ENCODE measurements at places on chromosomes 2 and 18.

DNA sequence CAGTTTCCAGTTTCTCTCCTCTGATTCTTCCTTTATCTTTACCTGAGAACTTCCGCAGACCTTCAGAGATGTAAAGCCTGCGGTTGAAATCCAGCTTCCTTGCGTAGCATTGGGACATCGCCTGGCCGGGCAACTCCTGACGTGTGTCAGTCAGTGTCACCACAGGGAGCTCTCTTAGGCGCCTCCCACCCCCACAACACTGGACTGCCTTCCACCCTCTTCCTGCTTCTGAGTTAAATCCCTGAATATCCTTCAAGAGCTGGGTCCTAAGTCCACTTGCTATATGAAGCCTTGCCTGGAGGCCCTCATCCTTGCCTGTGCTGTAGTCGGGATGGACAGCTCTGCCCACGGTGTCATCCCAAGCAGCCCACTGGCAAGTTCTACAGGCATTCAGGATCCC is 179.4 kb downstream of the SEPTIN10 start:
- no peak for DNase-seq

DNA sequence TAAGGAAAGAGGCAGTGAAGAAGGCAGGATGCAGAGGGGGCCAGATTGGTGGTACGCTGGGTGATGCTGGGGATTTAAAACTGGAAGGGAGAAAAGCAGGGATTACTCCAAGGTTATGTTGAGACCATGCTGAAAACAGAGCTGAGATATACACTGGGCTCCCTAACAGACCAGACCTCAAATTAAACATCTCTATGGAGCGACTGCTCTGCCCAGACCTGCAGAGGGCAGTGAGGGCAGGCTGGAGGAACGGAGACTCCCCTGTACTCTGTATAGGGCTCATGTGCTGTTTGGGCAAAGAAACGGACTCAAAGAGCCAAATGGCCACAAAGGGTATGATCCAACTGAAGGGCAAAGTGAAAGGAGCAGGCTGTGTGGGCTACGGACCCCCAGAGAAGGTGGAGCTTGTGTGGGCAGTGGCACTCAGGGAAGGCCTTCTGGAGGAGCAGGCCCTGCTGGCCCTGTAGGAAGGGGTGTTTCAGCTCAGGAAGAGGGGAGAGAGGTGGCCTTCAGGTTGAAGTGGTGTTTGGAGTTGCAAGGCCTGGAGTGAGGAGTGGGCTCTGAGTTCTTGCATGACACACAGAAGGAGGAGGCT is 4.8 kb upstream of the CELF4 start:
- no peak for DNase-seq

- DNase-seq: no peak
Observed at GRCh38 chr2:210445116-210445707, 31.3 kb downstream of the LANCL1 start.

DNA sequence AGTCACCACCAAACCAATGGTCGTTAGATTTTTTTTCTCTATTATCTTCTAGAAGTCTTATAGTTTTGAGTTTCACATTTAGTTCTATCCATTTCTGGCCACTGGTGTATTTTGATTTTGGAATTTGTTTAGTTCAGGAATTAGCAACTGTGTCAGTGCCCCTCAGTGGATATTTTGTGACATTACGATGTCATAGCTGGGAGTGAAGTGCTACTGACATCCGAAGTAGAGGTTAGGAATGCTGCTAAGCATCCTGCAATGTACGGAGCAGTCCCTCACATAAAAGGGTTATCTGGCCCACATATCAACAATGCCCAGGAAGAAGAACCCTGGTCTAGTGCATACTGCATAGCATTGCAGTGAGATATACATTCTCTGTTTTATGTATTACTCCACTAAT is 157.4 kb upstream of the RGPD4 start:
- no peak for DNase-seq

GRCh38 chr2:43075811-43076585 is 150.4 kb downstream of the ZFP36L2 start:
- no peak for DNase-seq

- DNase-seq: no peak
Observed at GRCh38 chr18:28189400-28190239, 12.7 kb upstream of the CDH2 start.

DNA sequence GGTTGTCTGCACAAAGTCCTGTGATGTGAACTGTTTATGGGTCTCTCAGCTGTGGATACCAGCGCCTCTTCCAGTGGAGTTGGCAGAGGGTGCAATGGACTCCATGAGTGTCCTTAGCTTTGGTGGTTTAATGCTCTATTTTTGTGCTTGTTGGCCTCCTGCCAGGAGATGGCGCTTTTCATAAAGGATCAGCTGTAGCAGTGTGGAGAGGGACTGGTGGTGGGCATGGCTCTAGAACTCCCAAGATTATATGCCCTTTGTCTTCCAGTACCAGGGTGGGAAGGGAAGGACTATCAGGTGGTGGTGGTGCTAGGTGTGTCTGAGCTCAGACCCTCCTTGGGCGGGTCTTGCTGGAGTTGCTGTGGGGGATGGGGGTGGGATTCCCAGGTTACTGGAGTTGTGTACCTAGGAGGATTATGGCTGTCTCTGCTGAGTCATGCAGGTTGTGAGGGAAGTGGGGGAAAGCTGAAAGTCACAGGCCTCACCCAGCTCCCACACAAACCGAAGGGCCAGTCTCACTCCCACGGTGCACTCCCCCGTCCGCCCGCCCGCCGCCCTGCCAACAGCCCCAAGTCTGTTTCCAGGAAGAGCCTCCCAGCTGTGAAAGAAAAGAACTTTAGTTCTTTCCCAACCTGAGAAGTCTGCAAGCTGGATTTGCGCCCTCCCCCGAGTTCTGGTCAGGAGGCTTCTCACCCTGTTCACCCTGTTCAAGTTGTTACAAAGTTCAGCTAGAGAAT is 108.1 kb downstream of the MARCO start:
- no peak for DNase-seq

- no peak for DNase-seq
Observed at GRCh38 chr2:101012706-101013181, 10.7 kb downstream of the RPL31 start.

GRCh38 chr2:38605298-38605830 is 2.6 kb upstream of the HNRNPLL start:
- no peak for DNase-seq

DNA sequence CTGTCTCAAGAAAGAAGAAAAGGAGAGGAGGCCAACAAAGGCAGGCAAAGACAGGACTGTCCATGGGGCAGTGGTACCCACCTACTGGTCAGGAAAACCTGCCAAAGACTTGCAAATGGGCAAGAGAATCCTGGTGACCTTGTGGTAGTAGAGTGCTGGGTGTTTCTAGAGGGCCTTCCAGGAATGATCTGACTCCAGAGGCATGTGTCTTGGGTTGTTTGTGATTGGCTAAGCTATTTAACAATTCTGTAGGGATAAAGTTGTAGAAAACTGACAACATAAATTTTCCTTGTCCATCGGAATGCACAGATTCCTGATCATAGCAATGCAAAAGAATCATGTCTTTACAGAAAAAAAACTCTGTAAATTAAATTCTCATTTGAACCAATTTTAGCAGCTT is 68.5 kb upstream of the ZNF532 start:
- DNase-seq: no peak

DNA sequence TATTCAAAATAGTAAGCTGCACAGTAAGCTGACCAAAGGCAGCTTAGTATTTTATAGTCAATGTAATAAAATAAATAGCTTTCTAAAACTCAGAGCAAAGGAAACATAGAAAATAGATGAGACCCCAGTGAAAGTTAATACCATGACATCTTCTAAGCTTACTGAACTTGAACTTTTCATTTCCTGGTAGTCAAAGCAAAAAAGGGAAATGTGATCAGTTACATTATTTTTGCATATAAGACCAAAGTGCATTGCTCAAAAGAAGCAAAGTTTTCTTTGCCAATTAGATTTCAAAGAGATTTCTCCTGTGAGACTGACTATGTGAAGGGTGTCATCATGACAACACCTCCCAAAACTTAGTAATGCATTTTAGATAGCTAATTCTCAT is 70.2 kb downstream of the MYO1B start:
- DNase-seq: no peak

GRCh38 chr18:32048507-32049091 is 30.0 kb downstream of the RNF125 start:
- no peak for DNase-seq

GRCh38 chr18:9629709-9630108 is 15.3 kb upstream of the PPP4R1 start:
- no peak for DNase-seq

- DNase-seq: no peak
Observed at GRCh38 chr18:22253676-22254075, 84.3 kb downstream of the GATA6 start.
